ENCODE measurements at places on chromosomes 6 and 20.

DNA sequence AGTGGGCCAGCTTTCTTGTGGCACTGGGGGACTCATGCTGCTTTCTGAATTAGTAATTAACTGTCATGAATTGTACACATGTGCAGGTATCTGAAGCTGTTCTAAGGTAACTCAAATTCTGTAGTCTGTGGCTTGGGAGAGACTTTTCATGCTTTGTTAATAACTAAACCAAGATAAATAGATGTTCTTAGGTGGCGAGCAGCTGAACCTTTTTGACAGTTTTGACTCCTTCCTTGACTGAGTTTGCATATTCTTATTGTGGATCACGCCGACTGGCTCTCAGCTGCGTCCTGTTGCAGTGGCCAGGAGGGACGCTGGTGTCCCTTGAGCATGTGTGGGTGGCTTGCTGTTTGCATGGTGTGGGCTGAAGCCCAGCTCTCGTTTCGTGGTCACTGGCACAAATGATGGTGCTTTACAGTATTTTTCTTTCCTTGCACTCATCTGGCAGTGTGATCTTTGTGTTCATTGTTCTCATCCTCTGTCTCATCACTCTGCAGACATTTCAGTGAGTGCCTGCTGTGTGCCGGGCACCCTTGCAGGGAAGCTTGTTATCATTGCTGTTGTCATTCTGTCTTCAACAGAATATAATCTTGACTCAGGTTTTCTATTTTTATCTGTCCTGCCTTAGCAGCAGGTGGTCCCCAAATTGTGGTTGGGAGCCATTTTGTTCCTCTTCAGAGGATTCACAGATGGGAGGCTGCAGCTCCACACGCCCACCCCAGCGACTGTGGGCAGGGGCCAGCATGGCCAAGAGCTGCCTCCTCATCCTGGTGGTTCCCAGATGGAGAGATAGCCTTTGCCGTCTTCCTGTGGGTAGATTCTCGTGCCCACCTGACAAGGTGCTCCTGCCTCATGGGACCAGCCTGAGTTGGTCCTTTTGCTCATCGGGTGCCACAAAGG is 39.6 kb downstream of the DUSP22 start:
- no peak for DNase-seq

- DNase-seq: no peak
Observed at GRCh38 chr6:160124605-160125004, 3.0 kb downstream of the SLC22A1 start.

- no peak for DNase-seq
Observed at GRCh38 chr6:132741281-132741680, 16.4 kb downstream of the VNN2 start.

DNA sequence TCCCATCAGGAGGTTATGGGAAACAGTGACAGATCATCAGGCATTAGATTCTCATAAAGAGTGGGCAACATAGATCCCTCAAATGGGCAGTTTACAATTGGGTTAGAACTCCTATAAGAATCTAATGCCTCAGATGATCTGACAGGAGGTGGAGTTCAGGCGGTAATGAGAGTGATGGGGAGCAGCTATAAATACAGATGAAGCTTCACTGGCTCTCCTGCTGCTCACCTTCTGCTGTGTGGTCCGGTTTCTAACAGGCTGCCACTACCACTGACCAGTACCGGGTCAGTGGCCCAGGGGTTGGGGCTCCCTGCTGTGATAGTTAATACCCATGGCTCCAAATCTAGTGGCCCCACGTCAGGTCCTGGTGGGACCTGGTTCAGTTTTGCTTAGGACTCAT is 135.7 kb downstream of the OR2B2 start:
- DNase-seq: no peak

Data from hippocampal formation (tissue), 2 donors.